NB4 (cell line): ENCODE measurements at places on chromosomes 1 and 21.

GRCh38 chr1:152359906-152360305, at the start of gene FLG2:
TSS of gene FLG2 (minus strand) at chr1:152360006. CDS start at chr1:152358884, 1,122 bp downstream.
- DNase-seq = no peak

- DNase-seq = peak; percentile 65
Observed at GRCh38 chr1:182262425-182262824, 129.2 kb downstream of the GLUL start.

DNA sequence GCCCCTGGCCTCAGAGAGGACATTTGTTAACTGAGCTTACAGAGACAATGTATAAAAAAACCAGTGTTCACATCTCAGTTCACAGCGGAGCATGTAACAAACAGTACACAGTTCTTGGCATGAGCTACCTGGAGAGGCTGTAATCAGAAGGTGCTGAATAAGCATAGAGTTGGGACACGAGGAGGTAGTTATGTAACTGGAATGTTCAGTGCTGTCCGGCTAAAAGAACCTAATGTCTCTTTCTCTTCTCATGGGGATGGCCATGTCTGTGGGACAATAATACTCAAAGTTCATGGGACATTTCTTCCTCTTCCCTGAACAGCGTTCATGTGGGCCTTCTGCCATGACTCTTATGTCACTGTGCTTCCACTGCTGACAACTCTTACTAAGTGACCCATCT, 17.2 kb upstream of the STX12 start:
- DNase-seq = no peak

- no peak for DNase-seq
Observed at GRCh38 chr1:20220036-20220435, 33.7 kb upstream of the PLA2G2C start.

DNA sequence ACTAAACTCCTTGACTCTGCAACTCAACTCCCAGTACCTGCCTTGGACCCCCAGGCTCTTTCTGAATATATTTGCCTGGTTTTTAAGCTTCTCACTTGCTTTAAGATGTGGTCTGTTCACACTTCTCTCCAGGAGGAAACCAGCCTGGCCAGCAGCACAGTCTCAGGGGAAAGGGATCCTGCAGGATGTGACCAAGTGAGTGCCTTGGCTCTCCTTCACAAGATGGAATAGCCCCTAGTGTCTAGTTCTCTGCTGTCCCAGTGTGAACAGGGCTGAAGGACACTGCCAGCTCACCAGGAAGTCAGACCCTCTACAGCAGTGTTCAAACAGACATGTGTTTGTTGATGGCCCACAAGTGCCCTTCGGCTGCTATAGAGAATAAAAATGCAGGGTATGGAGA, 32.9 kb downstream of the CD244 start:
- no peak for DNase-seq

- no peak for DNase-seq
Observed at GRCh38 chr1:43421976-43422750, 31.6 kb downstream of the HYI start.

GRCh38 chr1:63124666-63125191, 197.6 kb upstream of the FOXD3 start:
- DNase-seq = peak; percentile 13

- DNase-seq = peak; percentile 53
Observed at GRCh38 chr1:201020721-201021629, 2.5 kb downstream of the KIF21B start.
